ENCODE measurements at places on chromosomes 6 and 20.

DNA sequence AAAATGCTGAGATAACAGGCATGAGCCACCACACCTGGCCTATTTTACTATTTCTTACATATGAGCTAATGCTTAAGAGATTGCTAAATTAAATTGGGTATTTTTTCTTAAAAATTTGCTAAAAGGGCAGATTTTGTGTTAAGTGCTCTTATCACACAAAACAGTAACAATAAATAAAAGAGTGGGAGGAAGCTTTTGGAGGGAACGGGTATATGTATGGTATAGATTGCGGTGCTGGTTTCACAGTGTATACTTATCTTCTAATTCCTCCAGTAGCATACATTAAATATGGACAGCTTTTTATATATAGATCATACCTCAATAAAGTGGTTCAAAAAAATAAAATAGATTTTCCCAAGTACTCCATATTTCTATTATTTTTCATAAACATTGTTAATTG lies 39.4 kb upstream of the FABP7 start:
- no peak for DNase-seq

DNA sequence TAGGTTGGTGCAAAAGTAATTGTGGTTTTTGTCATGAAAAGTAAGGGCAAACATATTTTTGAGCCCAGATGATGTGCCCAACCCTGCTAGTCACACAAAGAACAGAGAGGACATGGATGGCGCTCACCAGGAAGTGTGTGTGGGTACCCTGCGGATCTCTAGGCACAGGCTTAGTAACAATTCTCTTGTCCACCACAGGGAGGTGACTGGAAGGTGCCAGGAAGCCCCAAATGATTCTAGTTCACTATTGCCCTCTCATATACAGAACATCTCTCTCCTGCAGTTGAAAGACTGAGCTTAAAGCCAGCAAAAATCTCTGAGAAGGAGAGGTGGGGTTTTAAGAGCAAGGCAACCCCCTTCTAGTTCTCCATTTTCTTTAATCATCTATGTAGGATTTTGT lies 272.1 kb upstream of the TAB2 start:
- DNase-seq, result no peak

GRCh38 chr20:43825051-43825402 lies 89.6 kb upstream of the TOX2 start:
- no peak for DNase-seq

DNA sequence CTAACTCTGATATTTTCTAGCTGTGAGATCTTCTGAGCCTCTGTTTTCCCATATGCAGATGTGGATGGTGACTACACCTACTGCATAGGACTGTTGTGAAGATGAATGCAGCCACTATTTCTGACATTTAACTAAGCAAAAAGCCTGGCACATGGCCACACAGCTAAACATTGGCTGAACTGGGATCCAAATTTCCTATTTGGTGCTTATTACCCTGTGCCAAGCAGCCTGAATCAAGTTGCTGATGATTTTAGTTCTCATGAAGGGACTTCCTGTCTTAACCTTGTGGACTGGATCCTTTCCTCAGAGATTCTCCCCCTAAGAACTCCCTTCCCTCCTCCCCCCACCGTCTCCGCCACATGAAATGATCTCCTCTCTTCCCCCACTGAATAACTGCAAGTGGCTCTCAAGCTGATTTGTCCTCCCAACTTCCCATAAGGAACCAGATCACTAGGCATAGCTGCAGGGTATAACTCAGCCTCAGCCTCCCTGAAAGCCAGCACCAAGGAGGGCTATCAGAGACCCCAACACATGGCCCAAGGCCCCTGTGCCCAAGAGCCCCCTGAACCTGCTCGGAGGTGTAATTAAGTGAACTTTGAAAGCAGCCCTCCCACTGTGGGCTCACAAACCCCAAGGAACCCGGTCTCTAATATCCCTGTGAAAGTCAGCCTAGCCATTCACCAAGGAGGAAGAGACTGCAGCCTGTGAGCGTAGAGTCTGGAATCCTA lies 55.7 kb downstream of the MAFB start:
- DNase-seq, result no peak

- DNase-seq, result no peak
Measured at GRCh38 chr6:170269846-170270541, 20.9 kb downstream of the DLL1 start.

DNA sequence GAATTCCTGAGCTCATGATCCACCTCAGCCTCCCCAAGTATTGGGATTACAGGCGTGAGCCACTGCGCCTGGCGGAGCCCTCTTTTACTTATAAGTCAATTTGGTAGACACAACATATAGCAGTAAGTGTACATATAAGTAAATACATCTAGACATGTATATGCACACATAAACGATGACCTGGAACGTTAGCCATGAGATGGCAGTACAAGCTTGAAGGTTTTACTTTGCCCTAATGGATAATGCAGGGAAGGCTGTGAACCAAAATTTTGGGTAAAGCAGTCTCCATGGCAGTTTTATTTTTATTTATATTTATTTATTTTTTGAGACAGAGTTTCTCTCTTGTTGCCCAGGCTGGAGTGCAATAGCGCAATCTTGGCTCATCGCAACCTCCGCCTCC lies 2.4 kb upstream of the GNMT start:
- DNase-seq, result no peak

All from inflammatory macrophage treated with lipopolysaccharide for 1 hour (primary cell).